ENCODE measurements at places on chromosomes 11 and 22.

GRCh38 chr11:69496202-69496557 is 14.7 kb downstream of the LINC01488 start:
- H3K27me3 ChIP-seq = no peaks in the 10 kb centered on the region
- no peak overlapping the region for H3K27ac ChIP-seq
- no peaks in the 10 kb centered on the region for H3K4me1 ChIP-seq
- H3K4me3 ChIP-seq = no peak overlapping the region
- DNase-seq = no peak

DNA sequence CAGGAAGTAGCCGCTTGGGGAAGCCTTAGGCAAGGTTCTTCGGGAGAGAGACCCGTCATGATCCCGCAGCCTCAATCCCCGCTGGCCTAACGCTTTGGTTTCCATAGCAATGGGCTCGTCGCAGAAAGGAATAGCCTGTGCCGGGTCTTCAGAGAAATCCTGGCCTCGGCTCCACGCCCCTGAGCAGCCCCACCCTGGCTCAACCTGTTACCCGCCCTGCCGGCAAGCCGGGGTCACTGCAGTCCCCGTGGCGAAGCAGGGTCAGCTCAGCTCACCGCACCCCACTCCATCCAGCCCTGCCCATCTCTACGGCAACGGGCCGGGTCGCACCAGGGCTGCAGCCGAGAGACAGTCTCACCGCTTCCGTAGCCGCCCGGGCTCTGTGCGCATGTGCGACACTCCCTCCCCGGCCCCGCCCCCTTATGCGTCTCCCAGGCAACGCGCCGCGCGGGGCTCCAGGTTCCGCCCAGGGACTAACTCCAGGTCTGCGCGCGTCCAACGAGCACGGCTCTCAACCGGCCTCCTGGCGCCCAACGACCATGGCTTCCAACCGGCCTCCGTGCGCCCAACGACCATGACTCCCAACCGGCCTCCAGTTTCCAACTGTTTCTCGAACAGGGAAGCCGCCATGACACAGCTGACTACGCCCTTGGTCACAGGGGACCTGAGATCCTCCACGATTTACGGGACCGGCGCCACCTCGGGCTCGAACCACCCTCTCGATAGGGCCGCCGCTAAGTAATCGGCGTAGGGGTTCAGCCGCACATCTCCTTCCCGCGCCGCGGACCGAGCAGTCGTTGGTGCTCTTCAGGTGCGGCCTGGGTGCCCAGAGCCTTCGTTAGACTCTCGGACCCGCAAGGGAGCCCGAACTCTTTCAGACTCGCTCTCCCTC is at the start of gene DUSP18:
TSS of gene DUSP18 (minus strand) at position 382 of the 892 bp plus-strand sequence. CDS start 3,872 bp downstream, outside the sequence.
- no peaks in the 10 kb centered on the region for H3K36me3 ChIP-seq
- DNase-seq = peak; percentile 92
- H3K4me1 ChIP-seq = no peaks in the 10 kb centered on the region
- peak within 1 kb of the TSS; percentile 71 for H3K27ac ChIP-seq
- no peaks in the 10 kb centered on the region for H3K27me3 ChIP-seq

GRCh38 chr11:91248199-91248807 is 976.3 kb upstream of the FAT3 start:
- H3K4me1 ChIP-seq = no peaks in the 10 kb centered on the region
- H3K27me3 ChIP-seq = no peaks in the 10 kb centered on the region
- H3K36me3 ChIP-seq = no peaks in the 10 kb centered on the region
- no peak for DNase-seq
- no peak overlapping the region for H3K27ac ChIP-seq

GRCh38 chr11:17533341-17533740 is 10.9 kb downstream of the USH1C start:
- H3K27me3 ChIP-seq = no peaks in the 10 kb centered on the region
- no peak overlapping the region for H3K27ac ChIP-seq
- H3K36me3 ChIP-seq = no peaks in the 10 kb centered on the region

GRCh38 chr22:36546092-36546804 is 17.3 kb upstream of the EIF3D start:
- H3K27ac ChIP-seq = no peak overlapping the region
- no peak for DNase-seq
- no peaks in the 10 kb centered on the region for H3K36me3 ChIP-seq
- no peaks in the 10 kb centered on the region for H3K4me1 ChIP-seq

GRCh38 chr22:50221410-50222300 is 20.8 kb downstream of the SELENOO start:
- no peaks in the 10 kb centered on the region for H3K4me1 ChIP-seq

DNA sequence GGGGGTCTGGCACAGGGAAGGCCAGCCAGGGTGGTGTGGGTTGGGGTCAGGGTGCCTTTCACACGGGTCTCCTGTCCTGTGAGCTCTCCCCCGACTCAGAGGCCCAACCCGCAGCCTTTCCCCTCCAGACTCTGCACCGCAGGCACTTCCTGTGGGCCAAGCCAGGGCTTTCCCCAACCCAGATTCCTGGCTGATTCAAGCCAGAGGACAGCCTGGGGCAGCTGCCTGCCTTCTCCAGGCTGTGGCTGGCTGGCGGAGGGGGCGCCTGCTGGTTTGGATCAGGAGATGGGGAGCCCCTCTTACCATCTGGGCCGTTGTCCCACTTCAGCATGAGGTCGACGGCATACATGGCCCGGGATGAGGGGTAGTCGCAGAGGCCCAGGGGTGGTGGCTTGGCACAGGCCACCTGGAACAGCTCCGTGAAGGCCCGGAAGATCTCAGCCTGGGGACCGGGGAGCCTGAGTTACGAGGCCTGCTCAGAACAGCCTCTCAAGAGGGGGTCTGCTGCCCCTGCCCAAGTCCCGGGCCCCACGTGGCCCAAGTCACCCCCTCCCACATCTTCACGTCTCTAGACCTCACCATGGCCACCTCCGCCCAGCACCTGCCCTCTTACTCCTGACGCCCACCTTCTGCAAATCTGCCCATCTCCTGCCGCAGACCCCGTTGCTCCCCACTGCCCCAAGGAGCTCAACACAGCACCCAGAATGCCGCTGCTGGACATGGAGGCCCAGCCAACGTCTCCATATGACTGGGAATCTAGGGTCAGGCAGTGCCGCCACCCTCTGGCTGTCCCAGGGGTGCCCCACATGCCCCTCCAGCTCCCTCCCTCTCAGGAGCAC is 17.3 kb downstream of the TSPO start:
- no peaks in the 10 kb centered on the region for H3K27me3 ChIP-seq
- no peaks in the 10 kb centered on the region for H3K4me1 ChIP-seq
- no peak overlapping the region for H3K27ac ChIP-seq
- DNase-seq = no peak
- H3K36me3 ChIP-seq = peaks cover 29% of the 10 kb centered on the region
- no peak overlapping the region for H3K4me3 ChIP-seq

GRCh38 chr11:65997286-65997685 is 4.7 kb downstream of the EIF1AD start:
- H3K27ac ChIP-seq = no peak overlapping the region
- H3K27me3 ChIP-seq = no peaks in the 10 kb centered on the region
- no peaks in the 10 kb centered on the region for H3K4me1 ChIP-seq
- H3K4me3 ChIP-seq = no peak overlapping the region
- H3K36me3 ChIP-seq = peaks cover 37% of the 10 kb centered on the region

DNA sequence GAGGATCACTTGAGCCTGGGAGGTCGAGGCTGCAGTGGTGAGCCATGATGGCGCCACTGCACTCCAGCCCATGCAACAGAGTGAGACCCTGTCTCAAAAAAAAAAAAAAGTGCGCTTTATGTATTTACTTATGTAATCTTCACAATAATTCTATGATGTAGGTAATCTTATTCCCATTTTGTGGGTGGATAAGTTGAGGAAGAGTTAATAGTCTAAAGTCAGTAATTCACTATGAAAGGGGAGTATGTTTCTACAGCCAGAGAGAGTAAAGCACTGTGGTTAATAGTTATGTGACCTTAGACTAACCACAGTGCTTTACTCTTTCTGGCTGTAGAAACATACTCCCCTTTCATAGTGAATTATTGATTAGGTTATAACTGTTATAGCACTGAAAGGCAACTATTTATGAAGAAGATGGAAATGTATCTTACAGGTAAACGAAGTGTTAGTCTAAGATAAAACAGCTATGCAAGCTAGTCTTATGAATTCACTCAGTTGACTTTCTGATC is 11.9 kb downstream of the CTR9 start:
- no peak for DNase-seq
- no peak overlapping the region for H3K4me3 ChIP-seq
- peaks cover 91% of the 10 kb centered on the region for H3K36me3 ChIP-seq

GRCh38 chr22:31933816-31934482 is 10.4 kb upstream of the YWHAH start:
- no peaks in the 10 kb centered on the region for H3K36me3 ChIP-seq
- H3K27me3 ChIP-seq = no peaks in the 10 kb centered on the region
- no peak overlapping the region for H3K4me3 ChIP-seq

DNA sequence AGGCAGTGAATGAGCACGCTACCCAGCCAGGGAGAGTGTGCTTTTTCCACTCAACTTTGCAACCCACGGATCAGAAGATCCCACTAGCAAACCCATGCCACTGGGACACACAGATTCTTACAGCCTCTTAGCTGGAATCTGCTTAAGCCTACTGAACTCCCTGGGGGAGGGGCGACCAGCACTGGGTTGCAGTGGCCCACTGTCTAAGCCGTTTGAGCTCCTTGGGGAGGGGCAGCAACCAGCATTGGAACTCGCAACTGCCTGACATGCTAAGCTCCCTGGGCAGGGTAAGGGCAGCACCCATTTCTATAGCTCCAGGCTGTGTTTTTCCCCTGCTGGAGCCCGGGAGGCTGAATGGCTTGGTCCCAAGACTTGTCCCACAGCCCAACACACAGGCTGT is 99.6 kb downstream of the FAM168A start:
- no peak overlapping the region for H3K27ac ChIP-seq
- no peaks in the 10 kb centered on the region for H3K36me3 ChIP-seq
- no peak for DNase-seq

- peaks cover 8% of the 10 kb centered on the region for H3K4me1 ChIP-seq
- H3K4me3 ChIP-seq = no peak overlapping the region
- DNase-seq = peak; percentile 68
Measured at GRCh38 chr22:31144223-31144622, 3.9 kb upstream of the PLA2G3 start.

GRCh38 chr22:46730568-46731245 is 7.3 kb downstream of the CERK start:
- H3K36me3 ChIP-seq = no peaks in the 10 kb centered on the region
- no peak for DNase-seq
- peaks cover 25% of the 10 kb centered on the region for H3K4me1 ChIP-seq

DNA sequence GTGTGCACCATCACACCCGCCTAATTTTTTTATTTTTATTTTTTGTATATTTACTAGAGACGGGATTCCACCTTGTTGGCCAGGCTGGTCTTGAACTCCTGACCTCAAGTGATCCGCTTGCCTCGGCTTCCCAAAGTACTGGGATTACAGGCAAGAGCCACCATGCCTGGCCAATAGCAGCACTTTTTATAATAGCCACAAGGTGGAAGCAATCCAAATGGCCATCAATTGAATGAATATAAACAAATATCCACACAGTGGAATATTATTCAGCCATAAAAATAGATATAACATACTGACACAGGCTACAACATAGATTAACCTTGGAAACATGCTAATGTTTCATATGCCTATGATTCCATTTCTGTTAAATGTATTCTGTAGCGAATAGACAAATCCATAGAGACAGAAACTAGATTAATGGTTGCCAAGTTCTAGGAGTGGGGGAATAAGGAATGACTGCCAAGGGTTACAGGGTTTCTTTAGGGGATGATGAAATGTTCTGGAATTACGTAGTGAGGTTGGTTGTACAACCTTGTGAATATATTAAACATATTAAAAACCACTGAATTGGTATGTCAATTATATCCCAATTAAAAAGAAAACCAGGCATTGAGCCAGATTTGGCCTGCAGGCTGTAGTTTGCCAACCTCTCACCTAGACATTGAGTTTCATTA is 4.8 kb downstream of the VPS51 start:
- H3K4me3 ChIP-seq = no peak overlapping the region
- no peak for DNase-seq
- H3K27ac ChIP-seq = no peak overlapping the region
- peaks cover 7% of the 10 kb centered on the region for H3K4me1 ChIP-seq

- peak overlapping the region; percentile 39 for H3K27ac ChIP-seq
- H3K4me1 ChIP-seq = peaks cover 14% of the 10 kb centered on the region
- H3K27me3 ChIP-seq = no peaks in the 10 kb centered on the region
- H3K4me3 ChIP-seq = no peak overlapping the region
- no peaks in the 10 kb centered on the region for H3K36me3 ChIP-seq
Measured at GRCh38 chr22:50624347-50625130, 3.4 kb downstream of the ARSA start.

- H3K27ac ChIP-seq = peak overlapping the region; percentile 40
- H3K4me1 ChIP-seq = peaks cover 3% of the 10 kb centered on the region
- no peaks in the 10 kb centered on the region for H3K27me3 ChIP-seq
Measured at GRCh38 chr11:65791719-65792213, 4.9 kb downstream of the OVOL1 start.

GRCh38 chr11:87660926-87661660 is 514.1 kb downstream of the RAB38 start:
- H3K27ac ChIP-seq = no peak overlapping the region
- DNase-seq = no peak

- no peak overlapping the region for H3K27ac ChIP-seq
- H3K36me3 ChIP-seq = no peaks in the 10 kb centered on the region
- H3K4me1 ChIP-seq = no peaks in the 10 kb centered on the region
- DNase-seq = no peak
- H3K27me3 ChIP-seq = no peaks in the 10 kb centered on the region
Measured at GRCh38 chr22:33687464-33687863, 232.8 kb downstream of the LARGE1 start.

DNA sequence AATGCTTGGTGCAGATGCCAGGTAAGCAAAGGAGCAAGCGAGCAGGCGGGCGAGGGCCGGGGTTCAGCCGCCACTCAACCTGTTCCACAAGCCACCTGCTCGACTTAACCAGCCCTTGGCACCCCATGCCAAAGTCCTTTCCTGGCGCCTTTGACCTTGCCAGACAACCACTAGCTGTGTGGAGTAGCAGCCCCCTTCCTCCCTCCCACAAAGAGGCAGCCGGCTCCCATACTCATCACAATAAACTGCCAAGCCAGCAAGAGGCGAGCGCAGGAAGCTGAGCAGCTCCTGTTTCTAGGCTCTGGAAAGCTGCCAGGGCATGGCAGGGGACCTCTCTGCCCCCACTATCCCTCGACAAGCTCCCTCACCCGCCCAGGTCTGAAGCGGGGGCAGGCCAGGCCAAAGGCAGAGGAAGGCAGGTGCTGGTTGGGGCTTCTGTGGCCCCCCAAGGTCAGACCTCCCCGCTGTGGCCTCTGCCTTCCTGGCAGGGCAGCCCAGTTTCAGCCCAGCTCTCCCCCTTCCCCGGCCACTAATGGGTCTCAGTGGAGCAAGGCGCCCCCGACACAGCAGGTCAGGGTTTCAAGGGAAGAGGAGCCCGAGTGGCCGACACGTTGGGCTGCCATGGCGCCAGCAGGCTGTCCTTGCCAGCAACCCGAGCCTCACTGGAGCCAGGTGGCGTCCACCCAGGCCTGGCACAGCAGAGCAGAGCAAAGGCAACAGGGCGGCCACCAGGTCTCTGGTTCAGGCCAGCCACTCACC is 15.3 kb downstream of the MACROD1 start:
- H3K27ac ChIP-seq = no peak overlapping the region
- no peaks in the 10 kb centered on the region for H3K27me3 ChIP-seq
- no peaks in the 10 kb centered on the region for H3K4me1 ChIP-seq
- H3K36me3 ChIP-seq = no peaks in the 10 kb centered on the region
- DNase-seq = no peak

Data from Peyer's patch (tissue), 4 donors.